ENCODE measurements at places on chromosomes 13 and 19.

- no peak for DNase-seq
These were observed 38.0 kb upstream of the C13orf42 start for GRCh38 chr13:51148952-51149573.

DNA sequence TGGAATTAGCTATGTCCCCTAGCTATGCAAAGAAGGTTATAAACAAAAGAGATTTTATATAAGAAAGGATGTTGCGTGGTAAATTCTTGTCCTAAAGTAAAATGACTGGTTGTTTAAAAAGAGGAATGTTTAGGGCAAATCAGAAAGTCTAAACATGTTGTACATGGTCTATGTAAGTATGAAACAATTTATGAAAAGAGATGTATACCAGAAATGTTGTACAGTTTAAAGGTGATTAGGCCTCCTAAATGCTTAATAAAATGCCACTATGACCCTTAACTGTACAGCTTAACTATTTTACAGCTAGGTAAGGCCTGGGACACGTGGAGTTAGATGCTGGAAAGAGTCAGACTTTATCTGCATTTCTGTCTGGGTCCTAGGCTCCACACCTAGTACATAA is 775.9 kb upstream of the KLHL1 start:
- DNase-seq, result no peak

DNA sequence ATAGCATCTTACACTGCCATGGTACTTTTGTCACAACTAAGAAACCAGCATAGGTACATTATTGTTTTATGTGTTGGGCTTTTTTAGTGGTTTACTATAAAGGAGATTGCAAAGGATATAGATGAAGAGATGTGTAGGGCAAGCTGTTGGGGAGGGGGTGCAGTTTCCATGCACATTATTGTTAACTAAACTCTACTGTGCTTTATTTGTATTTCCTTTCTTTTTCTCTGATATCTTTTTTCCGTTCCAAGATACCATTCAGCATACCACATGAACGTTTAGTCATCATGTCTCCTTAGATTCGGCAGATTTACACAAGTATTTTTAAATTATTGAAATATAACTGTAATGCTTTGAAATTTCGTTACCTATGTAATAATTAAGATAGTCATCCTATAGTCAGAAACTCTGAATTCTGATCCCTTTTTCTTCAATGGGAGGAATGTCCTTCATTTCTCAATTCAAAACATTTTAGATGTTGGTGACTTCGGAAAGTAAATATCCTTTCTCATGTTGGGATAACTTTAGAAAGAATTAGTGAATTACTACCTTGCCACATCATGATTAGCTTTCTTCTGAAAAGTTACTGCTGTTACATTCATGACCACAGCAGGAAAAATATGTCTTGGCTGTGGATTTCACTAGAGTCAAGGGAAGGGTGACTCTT is 82.8 kb downstream of the FRY start:
- DNase-seq, result no peak

- no peak for DNase-seq
These were observed 442 bp downstream of the ZNF420 start for GRCh38 chr19:37078717-37079032.

DNA sequence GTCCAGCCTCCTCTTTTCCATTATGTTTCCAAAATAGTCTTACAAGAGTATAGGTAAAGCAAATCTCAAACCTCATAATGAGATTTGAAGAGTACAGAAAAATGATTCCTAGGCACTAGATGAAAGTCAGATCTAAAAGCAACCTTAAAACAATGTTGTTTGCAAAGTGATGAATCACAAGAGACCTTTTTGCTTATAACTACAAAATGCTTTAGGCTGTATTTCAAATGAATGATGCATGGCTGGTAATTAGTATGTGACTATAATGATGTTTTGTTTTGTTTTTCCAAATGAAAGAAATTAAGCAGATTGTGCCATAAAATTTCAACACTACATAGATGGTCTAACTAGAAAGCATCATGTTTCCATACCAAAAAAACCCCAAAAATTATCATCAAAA is 272.7 kb downstream of the DIAPH3 start:
- DNase-seq, result no peak

DNA sequence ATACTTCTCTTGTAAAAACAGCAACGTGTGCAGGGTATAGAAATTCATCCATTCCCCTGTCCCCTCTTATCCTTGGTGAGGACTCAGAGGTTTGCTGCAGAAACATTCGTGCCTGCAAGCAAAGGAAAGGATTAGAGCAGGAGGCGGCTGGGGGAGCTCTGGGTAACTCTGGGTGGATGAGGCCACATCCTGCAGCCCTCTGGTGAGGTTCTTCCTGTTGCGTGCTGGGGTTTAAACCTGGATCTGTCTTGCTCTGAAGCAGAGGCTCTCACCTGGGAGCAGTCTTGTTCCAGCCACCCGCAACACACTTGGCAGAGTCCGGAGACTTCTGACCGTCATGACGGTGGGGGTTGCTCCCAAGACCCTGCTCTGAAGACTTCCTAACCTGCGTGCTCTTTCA is 69.2 kb downstream of the ATP11A start:
- no peak for DNase-seq

- no peak for DNase-seq
These were observed 9.4 kb upstream of the F7 start for GRCh38 chr13:113096052-113096744.

- DNase-seq, result no peak
These were observed 9.5 kb upstream of the TYK2 start for GRCh38 chr19:10389863-10390262.

DNA sequence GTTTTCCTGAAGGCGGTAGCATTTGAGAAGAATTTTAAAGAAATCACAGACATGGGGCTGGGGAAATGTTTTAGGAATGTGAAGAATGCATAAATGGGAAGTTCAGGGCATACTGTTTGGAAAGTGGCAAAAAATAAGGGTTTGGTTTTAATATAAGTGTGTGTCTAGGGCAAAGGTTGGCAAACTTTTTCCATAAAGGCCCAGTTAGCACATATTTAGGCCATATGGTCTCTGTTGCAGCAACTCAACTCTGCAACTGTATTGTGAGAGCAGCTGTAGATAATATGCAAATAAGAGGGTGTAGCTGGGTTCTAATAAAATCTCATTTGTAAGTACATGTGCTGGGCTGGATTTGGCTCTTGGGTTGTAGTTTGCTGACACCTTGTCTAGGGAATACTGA is 521.9 kb downstream of the DIAPH3 start:
- DNase-seq, result no peak

GRCh38 chr19:10096615-10096963 is 5.9 kb downstream of the ANGPTL6 start:
- no peak for DNase-seq

DNA sequence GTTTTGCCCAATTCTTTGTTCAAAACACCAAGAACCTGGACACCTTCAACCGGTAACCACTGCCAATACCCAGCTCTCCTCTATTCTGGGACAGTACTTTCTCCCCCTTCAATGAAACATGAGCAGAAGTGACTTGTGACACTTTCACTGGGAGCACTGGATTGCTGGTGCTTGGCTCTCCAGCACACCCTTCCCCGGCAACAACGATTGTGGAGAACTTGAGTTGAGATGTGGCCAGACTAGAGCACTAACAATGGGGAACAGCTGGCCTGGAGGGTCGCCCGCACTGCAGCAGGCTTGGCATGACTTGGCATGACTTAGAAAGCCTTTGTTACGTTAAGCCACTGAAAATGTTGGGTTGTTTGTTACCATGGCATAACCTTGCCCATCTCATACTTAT is 7.5 kb upstream of the B3GLCT start:
- peak; percentile 36 for DNase-seq

DNA sequence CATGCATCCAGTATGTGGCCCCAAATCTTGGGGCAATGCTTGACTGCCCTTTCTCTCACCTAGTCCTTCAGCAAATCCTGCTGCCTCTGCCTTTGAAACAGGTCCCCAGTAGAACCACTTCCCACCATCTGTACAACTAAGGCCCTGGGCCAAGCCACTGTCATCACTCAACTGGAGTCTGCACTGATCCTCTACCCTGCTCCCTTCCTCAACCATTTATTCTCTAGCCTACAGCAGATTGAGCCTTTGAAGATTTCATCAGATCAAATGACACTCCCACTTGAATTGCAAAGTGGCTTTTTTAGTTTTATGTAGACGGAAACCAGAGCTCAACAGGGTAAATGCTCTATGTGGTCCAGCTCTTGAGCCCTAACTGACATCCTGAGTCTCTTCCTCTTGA is 43.5 kb downstream of the ATP8A2 start:
- DNase-seq, result no peak

DNA sequence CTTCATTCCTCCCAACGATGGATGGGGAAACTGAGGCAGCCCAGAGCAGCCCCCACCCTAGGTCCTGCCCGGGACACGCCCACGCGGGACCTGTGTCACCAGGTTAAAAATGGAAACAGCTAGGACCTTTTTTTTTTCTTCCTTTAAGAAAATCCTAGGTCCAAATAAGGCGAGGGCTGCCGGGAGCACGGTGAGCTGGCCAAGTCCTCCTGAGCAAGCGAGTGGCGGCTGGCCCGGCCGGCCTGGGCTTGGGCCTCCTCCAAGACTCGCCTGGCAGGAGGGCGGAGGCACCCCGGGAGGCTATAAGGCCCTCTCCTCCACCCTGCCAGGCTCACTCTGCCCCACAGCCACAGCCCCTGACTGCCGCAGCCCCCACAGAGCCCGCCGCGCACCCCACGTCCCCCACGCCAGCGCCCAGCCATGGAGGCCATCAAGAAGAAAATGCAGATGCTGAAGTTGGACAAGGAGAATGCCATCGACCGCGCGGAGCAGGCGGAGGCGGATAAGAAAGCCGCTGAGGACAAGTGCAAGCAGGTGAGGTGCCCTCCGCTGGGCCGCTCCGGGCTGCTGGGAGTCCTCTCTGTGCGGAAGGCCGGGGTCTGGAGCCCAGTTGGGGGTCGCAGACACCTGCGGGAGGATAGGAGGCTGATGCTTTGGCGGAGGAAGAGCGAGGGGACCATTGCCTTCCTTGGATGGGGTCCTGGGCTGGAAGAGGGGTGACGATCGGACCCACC is 8.9 kb upstream of the TPM4 start:
- peak; percentile 60 for DNase-seq

- DNase-seq, result no peak
These were observed 34.6 kb upstream of the FARP1 start for GRCh38 chr13:98108341-98108740.

GRCh38 chr13:40613192-40613818 is 53.1 kb downstream of the FOXO1 start:
- DNase-seq, result no peak

DNA sequence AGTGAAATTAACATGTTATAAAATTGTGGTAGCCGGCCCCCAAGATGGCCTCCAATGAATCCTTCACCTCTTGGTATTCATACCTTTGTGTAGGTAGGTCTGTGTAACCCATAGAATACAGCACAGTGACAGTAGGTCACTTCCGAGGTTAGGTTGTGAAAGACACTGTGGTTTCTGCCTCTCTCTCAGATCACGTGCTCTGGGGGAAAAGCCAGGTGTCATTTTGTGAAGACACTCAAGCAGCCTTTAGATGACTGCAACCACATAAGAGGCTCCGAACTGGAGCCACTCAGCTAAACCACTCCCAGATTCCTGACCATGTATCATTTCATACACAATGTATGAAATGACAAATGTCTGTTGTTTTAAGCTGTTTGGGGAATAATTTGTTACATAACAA is 9.8 kb upstream of the USPL1 start:
- DNase-seq, result no peak

DNA sequence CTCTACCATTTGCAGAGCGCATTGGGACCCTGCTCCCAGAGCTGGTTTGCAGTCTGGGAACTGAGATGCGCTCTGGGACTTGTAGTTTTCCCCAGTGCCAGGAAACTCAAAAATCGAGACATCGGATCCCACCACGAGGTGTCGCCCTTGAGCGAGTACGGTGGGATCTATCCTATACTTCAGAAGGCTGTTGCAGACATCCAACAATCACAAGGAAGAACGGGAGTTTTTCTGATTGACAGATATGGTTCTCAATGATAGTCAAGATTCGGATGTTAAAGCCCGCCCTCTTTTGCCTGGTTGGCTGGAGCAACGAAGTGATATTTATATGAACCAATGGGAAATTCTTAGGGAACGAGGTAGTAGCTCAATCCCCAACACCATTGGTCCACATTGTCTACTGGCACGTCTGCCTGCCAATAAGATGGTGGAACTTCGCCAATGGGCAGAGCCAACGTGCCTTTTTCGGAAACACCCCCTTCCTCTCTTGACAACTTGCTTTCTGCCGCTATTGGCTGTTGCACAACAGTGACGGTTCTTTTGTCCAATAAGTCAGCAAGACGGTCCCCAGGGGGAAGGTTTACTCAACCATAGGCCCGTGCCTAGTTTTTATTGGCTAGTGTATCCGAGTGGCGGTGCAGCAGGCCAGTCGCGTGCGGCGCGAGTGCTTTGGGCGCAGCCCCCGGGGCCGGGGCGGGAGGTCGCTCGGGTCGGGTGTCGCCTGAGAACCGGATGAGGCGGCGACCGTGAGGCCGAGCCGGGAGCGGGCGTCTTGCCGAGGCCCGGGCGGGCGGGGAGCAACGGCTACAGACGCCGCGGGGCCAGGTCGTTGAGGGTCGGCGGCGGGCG is at the start of gene DNM2:
Gene DNM2 (plus strand): TSS at position 724 of the 849 bp plus-strand sequence. CDS start 164 bp downstream, outside the sequence.
- DNase-seq, result peak; percentile 100

GRCh38 chr13:77810878-77811277 is 107.8 kb downstream of the EDNRB start:
- DNase-seq, result no peak

- no peak for DNase-seq
These were observed 228.6 kb upstream of the KLHL1 start for GRCh38 chr13:70336866-70337265.

- no peak for DNase-seq
These were observed 32.8 kb upstream of the NANOS3 start for GRCh38 chr19:13844130-13844631.

DNA sequence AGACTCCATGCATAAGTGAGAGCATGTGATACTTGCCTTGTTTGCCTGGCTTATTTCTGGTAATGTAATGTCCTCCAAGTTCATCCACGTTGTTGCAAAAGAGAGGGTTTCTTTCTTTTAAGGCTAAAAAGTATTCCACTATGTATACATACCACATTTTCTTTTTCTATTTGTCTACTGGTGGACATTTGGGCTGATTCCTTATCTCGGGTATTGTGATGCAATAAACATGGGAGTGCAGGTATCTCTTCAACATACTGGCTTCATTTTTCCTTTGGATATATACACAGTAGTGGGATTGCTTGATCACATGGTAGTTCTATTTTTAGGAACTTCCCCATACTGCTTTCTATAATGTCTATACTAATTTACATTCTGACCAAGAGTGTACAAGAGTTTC is 49.6 kb upstream of the EBPL start:
- DNase-seq, result no peak

GRCh38 chr13:31351376-31351775 is 151.6 kb downstream of the B3GLCT start:
- no peak for DNase-seq

GRCh38 chr19:35076657-35077056 is 35.1 kb downstream of the HPN start:
- no peak for DNase-seq

DNA sequence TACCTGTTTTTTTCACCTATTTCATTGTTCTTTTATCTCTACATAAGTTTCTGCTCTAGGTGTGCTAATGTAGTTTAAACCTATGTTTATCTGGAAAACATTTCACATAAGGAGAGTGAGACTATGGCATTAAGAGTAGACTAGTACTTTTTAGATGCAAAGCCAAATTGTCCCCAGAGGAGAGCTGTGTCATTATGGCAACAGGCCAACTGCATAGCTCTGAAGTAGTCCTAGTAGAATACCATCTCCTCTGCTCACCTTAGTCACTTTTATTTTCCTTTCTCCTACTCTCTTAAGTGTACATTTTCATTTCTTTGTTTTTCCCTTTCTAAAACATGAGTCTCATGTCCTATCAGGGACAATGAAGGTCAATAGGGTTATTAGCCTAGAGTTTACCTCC is 123.1 kb downstream of the ITGBL1 start:
- DNase-seq, result no peak

Data from amygdala (tissue), 56 donors.